ENCODE measurements at places on chromosomes 13 and 19.

GRCh38 chr19:49911381-49912145 is 14.9 kb upstream of the IL4I1 start:
- no peak for DNase-seq

DNA sequence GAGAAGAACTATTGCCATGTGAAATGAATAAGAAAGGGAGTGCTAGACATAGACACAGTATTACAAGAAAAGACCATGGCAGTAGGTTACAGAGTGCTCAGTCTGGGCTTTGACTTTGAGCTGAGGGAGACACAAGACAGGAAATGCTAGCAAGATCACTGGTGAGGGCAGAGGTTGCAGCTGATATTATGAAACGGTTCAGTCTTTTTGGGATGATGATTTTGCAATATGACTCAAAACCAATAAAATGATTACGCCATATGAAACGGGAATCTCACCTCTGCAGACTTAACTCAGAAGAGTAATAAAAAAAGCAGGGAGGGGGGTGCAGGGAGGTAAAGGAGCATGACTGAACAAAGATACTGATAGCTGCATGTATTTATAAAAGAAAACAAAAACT is 123.1 kb downstream of the RBM26 start:
- DNase-seq = no peak

DNA sequence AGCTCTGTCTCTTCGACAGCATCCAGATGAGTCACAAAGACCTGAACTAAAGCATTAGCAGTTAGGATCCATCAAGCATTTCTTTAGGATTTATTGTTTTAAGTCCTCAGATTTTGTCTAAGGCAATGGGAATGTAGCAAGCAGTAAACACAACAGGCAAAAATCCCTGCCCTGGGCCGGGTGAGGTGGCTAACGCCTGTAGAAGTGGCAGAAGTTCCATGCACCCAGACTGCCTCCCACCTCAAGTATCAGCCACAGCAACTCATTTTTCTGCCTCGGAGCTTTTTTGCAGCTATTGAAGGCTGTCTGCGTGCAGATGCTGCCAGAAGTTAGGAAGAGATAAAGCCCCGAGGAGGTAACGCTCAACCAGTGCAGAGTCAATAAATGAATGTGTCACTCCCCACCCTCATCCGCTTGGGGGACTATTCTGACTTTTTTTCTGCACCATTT is 47.1 kb upstream of the MRI1 start:
- DNase-seq = no peak

DNA sequence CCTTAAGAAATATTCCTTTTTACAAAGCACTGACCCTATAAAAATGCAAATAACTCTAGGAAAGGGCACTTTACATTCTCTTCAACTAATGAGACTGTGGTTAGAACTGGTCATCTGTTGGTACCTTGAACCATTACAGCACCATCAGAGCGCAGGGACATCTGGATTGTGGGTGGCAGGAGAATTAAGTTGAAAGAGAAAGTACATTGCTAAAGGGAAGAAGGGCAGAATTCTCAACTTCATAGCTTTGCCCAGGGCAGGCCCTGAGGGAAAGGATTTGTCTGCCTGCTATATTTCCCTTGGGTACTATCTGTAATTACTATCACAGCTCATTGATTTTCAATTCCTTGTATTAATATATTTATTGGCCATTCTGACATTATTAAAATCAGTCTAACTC is 196.8 kb downstream of the KLF12 start:
- no peak for DNase-seq

GRCh38 chr19:12580180-12580694 is 29.0 kb upstream of the ZNF564 start:
- DNase-seq = no peak

DNA sequence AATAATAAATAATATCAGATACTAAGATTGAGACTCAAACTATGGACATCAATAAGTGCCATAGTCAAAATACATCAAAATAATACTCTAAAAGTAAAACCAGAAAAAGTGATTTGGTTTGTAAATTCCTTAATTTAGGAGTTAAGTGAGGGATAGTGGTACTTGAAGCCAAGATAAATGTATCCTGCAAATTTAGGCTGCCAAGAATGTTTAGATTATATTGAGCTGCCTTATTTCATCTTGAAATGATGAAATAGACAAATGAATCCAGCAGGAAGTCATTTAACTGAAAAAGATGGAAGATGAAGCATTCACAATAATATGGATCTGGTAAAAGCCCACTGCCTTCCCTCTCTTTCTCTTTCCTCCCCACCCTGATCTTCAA is 112.3 kb downstream of the LRCH1 start:
- no peak for DNase-seq

GRCh38 chr13:38045278-38046048 is 175.9 kb upstream of the TRPC4 start:
- DNase-seq = no peak

GRCh38 chr13:91228940-91229339 is 118.5 kb upstream of the MIR17HG start:
- no peak for DNase-seq

- DNase-seq = peak; percentile 33
These were observed 14.1 kb downstream of the SHANK1 start for GRCh38 chr19:50705422-50706019.

DNA sequence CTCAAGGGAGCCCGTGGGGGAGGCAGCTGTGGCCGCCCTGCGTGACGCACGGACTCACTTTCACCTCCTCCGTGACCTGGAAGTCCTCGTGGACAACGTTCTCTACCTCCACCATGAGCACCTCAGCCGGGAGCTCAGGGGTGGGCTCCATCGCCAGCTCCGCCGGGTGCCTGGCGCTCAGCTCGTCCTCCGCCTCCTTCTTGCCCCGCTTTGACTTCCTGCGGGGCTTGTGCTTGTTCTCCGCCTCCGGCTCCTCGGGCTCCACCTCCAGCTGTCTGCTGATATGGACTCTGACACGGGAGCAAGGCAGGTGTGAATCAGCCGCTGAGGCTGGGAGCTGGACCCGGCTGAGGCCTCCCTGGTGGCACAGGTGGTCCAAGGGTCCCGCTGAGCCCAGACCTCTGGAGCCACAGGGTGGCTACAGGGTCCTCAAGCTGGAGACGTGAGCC is 8.2 kb downstream of the LONP1 start:
- no peak for DNase-seq

DNA sequence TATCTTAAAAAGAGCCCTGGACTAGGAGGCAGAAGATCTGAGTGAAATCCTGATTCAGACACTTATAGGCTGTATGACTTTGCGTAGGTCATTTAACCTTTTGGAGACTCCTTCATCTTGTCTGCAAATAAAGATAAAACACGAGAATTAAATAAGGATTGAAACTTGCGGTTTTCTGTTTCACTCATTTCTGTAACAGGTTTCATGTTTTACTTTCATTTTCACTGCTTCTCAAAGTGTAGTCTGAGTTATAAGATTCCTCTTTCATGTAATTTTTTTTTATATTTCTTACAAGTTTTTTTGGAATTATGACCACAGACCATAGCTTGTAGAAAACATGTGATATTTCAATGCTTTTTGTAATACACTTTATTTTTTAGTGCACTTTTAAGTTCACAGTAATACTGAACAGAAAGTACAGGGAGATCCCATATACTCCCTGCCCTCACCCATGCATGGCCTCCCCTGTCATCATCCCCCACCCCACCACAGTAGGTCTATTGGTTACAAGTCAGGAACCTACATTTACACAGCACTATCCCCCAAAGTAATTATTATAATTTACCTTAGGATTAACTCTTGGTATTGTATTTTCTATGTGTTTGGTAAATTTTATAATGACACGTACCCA is 174.6 kb downstream of the ITGBL1 start:
- peak; percentile 27 for DNase-seq

GRCh38 chr13:67017276-67017675 is 212.9 kb downstream of the PCDH9 start:
- no peak for DNase-seq

GRCh38 chr19:1675633-1676350 is 23.4 kb upstream of the TCF3 start:
- DNase-seq = no peak

GRCh38 chr13:46150134-46150693 is 31.8 kb downstream of the LCP1 start:
- no peak for DNase-seq

GRCh38 chr19:18292810-18293641 is 11.6 kb upstream of the JUND start:
- no peak for DNase-seq

GRCh38 chr19:32164384-32164992 is 180.9 kb upstream of the ZNF507 start:
- no peak for DNase-seq

GRCh38 chr19:19751846-19752245 is 18.9 kb upstream of the ZNF14 start:
- DNase-seq = no peak

GRCh38 chr19:1315470-1316166 is 29.9 kb downstream of the EFNA2 start:
- peak; percentile 48 for DNase-seq

DNA sequence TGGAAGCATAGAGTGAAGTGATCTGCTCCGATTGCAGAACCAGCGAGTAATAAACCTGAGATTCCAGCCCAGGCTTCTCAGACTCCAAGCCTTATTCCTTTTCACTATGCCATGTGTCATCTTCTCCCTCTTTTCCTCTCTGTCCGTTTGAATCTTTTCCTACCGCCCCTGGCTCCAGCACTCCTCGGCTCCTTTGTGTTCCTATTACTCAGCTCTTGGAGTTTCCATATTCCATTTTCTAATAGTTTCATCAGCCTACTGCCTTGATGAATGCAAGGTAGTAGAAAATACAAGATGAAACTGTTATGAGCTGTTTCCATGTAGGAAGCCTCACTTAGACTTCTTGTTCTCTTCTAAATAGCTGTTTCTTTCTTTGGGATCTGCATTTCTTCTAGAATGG is 138.6 kb downstream of the MYO16 start:
- no peak for DNase-seq

- no peak for DNase-seq
These were observed 8.0 kb downstream of the LSM14A start for GRCh38 chr19:34180273-34180672.

GRCh38 chr13:83666141-83666540 is 216.1 kb downstream of the SLITRK1 start:
- DNase-seq = no peak

- DNase-seq = peak; percentile 47
These were observed 5.3 kb downstream of the ABCA7 start for GRCh38 chr19:1045247-1045603.

DNA sequence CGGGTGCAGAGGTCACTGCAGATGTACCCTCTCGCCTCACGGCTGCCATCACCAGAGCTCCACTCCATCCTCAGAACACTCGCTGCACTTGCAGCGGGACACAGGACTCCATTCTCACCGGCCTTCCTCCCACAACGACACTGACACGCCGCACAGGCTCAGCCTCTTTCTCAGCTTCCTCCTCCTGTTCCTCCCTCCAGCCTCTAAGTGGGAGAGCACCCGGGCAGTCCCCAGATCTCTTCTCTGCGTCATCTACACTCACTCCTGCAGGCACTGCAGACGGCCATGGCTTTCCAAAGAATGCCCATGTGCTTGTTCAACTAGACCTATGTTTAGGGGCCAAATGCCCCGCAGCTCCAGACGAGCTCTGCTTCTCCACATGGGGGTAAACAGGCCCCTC is 14.3 kb upstream of the FKRP start:
- no peak for DNase-seq
